ENCODE measurements at places on chromosomes 2 and 18.

DNA sequence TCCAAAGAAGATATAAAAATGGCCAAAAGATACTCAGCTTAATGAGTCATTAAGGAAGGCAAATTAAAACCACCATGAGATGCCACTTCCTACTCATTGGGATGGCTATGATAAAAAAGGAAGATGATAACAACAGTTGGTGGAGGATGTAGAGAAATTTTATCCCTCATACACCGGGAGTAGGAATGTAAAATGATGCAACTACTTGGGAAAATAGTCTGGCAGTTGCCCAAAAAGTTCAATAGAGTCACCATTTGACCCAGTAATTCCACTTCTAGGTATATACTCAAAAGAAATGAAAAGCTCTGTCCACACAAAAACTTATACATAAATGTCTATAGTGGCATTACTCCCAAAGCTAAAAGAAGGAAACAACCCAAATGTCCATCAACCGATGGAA lies 10.1 kb upstream of the SULT1C2 start:
- no peak for DNase-seq

- DNase-seq: no peak
Measured at GRCh38 chr2:185687967-185688366, 50.6 kb upstream of the FSIP2 start.

GRCh38 chr2:180540761-180541160 lies 439.6 kb upstream of the UBE2E3 start:
- no peak for DNase-seq

- DNase-seq: no peak
Measured at GRCh38 chr2:114496959-114497358, 54.5 kb downstream of the DPP10 start.

DNA sequence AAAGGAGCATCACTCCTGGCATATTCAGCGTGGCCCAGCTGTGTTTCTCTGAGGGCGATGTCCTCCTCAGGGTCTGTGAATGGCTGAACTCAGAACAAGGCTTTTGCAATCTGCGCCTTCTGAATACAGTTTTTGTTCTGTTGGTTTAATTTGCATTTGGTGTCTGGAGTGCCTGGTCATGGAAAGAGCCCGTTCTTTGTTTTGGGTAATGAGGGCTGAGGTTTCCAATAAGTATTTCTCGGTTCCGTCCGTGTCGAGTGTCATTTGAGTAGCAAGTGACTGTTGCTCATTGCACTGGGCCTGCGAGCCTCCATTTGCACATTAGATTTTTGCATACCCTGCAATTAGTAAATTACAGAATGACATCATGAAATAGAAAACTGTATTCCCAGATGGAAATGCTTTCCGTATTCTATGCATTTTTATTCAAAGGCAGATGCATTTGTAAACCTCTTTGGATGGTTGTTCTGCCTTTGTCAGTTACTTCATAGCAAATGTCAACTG lies 57.3 kb downstream of the NEDD4L start:
- DNase-seq: no peak

GRCh38 chr2:68404164-68404563 lies 39.1 kb downstream of the PLEK start:
- DNase-seq: no peak

GRCh38 chr2:137023205-137023604 lies 257.9 kb downstream of the THSD7B start:
- DNase-seq: no peak

GRCh38 chr2:237184192-237184918 lies 98.7 kb downstream of the COPS8 start:
- DNase-seq: no peak

DNA sequence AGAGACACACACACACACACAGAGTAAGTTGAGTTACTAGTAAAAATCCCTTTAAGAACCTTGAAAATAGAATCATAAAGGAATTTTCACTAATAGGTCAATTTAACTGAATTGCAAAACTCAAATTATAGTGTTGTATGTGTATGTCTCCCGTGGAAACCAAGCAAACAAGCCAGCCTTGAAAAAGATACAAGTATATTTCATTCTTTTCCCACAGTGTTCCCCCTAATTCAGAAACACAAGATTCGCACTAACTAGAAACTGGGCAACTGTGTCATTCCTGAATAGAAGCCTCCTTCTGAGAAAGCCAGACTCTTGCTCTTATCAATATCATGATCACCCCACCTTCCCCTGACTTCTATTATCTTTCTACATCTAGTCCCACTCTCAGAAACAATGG lies 229.5 kb downstream of the PIEZO2 start:
- DNase-seq: no peak

- no peak for DNase-seq
Measured at GRCh38 chr2:113081488-113082210, 13.9 kb downstream of the IL1F10 start.

GRCh38 chr2:29841386-29842004 lies 79.9 kb downstream of the ALK start:
- peak; percentile 32 for DNase-seq

GRCh38 chr2:36459725-36460137 lies 104.2 kb downstream of the CRIM1 start:
- no peak for DNase-seq

DNA sequence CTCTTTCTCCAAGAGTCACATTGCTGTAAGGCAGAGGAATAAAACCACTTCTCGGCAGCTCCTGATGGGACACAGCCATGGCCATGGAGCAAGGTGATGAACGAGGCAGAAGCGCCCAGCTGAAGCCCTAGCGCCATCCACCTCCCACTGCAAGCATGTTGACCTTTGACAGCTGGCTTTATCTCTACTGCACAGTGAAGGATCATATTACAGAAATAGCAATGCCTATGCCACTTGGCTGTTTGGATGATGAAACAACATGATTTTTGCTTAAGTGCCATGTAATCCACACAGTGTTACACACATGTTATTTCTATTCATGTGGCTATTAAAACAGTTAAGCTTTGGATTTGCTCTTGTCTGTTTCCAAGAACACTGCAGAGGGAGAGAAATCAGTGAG lies 167.7 kb downstream of the VAPA start:
- no peak for DNase-seq

DNA sequence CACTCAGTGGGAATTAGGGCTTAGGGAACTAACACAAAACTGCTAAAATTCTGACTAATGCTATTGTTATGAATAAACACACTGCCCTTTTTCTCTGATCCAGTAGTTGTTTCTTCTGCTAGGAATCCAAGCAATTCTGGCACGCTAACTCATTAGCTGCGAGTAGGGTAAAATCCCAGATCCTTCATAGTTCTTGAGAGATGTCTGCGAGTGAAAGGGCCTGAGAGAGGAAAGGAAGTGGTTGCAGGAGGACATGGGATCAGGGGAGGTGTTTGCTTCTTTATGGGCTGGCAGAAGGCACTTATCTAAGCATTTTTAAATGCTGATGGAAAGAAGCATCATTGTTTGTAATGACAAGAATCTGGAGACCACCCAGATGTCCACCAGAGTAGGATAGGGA lies 9.4 kb downstream of the MAP3K19 start:
- no peak for DNase-seq

DNA sequence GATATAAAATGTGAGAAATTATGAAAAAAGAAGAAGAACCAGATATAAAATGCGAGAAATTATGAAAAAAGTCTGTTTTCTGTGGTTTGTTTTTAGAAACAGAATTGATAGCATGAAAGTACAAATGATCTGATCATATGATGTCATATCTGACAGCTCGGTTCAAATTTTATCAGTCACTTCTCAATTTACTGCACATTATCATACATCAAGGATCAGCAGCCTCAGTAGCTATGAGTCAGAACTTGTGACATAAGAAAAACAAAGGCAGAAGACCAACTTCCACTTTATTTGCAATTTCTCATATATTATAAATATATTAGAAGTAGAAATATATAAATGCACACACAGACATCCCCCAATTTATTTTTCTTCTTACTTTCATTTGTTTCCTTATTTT lies 634.0 kb downstream of the LRP1B start:
- no peak for DNase-seq

DNA sequence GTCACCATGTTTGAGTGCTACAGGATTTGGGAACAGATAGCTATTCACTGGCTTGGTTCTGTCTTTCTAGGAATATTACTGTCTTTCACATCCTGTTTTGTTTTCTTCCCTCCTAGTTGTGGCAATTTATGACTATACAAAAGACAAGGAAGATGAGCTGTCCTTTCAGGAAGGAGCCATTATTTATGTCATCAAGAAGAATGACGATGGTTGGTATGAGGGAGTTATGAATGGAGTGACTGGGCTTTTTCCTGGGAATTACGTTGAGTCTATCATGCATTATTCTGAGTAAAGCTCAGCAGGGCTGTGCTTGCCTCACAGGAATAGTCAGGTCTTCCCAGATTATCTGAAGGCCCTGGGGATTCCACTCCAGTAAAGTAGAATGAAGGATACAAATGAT lies 98.9 kb downstream of the ABI2 start:
- no peak for DNase-seq

DNA sequence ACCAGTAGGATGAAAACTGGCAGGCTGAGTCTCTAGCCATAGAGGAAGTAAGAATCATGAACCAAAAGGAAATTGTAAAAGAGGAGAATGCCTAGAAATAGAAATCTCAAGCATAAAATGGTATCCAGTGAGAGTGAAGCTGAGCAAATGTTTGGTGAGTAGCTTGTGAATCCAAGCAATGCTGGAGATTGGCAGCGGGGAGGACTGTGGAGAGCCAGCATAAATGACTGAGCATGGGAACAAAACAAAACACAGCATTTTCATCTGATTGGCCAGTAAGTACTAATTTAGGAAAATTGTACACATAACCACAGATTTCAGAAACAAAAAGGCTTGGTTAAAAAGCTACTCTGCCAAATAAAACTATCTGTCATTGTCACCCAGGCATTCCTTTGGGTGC lies 390.0 kb downstream of the STK39 start:
- no peak for DNase-seq

- no peak for DNase-seq
Measured at GRCh38 chr18:59155153-59155552, 15.5 kb downstream of the SEC11C start.

- no peak for DNase-seq
Measured at GRCh38 chr18:35936951-35937350, 35.5 kb upstream of the RMP24 start.

- no peak for DNase-seq
Measured at GRCh38 chr2:147934881-147935620, 85.5 kb downstream of the ORC4 start.

GRCh38 chr18:36792634-36793283 lies 36.0 kb downstream of the TPGS2 start:
- no peak for DNase-seq

DNA sequence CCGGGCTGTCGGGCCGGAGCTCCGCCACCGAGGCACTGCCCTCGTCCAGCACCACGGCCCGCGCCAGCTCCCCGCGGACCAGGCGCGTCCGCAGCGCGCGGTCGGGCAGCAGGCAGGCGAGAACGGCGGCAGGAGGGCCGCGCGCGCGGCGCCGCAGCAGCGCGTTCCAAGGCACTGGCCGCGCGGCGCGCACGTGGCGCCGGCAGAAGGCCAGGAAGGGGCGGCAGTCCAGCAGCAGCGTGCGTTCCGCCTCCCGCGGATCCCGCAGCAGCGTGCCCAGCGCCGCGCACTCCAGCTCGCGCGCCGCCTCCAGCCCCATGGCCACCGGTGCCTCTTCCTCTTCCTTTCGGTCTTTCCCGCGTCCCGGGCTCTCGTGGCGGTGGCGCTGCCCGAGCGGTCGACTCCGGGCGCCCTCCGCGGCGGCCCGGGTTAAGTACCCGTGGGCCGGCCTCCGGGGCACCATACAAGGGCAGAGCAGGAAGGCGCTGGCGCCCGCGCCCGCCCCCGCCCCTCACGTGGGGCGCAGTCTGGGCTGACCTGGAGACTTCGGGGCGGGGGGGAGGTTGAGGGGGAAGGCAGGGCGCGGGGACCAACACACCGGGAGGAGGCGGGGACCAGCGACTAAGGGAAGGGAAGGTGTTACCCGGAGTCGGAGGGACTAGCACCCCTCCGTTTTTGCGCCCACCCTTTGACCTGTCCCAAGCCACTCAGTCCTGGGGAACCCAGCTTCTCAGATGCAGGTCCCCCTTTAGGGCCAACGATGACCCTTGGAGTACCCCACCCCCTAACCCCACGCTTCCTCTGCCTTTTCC lies at the start of gene DUSP2:
TSS of gene DUSP2 (minus strand) at position 405 of the 812 bp plus-strand sequence. CDS start at position 319, 86 bp downstream.
- DNase-seq: peak; percentile 95

DNA sequence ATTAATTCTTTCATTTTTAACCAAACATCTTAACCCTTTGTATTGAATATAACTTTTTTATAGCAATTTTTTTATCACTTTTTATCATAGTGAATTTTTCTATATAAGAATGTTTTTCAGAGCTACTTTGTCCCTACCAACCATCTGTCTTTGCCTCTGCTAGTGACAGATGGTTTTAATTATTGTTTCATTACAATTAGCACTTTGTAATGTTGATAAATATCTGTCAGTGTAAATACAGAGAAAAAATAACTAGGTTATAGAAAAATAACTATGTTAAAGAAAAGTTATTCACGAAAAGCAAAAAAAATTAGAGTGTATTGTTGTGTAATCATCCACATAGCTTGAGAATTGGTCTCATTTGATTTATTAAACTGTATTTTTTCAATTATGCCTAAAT lies 91.0 kb upstream of the CDH19 start:
- DNase-seq: no peak

- no peak for DNase-seq
Measured at GRCh38 chr18:32629981-32630700, 142.7 kb downstream of the KLHL14 start.

GRCh38 chr2:147619808-147620207 lies 225.0 kb upstream of the ACVR2A start:
- no peak for DNase-seq

DNA sequence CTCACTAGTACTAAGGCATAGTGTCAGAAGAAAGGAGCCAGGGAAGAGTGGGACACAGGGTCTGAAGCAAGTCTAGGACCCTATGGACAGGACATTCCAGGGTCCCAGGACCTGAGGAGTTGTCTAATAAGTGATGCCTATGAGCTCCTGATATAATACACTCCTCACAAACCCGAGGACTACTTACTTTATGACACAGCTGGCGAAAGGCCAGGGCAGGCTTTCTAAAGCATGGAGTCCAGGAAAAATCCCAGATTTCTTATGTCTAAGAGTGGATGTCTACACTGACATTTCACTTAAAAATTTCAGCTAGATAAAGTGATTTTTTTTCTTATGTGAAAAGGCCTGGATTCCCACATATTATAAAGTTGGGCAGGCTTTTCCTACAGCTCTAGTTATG lies 502.2 kb upstream of the SETBP1 start:
- DNase-seq: no peak

GRCh38 chr2:216108310-216108966 lies 710 bp upstream of the XRCC5 start:
- no peak for DNase-seq

All from CD4-positive, alpha-beta T cell treated with Interferon alpha-2 for 1 hour (primary cell).